ENCODE measurements at places on chromosomes 3 and 15.

- DNase-seq = peak; percentile 4
Measured at GRCh38 chr3:161310649-161311423, 60.5 kb downstream of the SPTSSB start.

- DNase-seq = no peak
Measured at GRCh38 chr3:43468133-43468532, 153.7 kb downstream of the ANO10 start.

- no peak for DNase-seq
Measured at GRCh38 chr15:51751697-51752683, 593 bp downstream of the TMOD2 start.

GRCh38 chr3:127491323-127491722 is 99.2 kb downstream of the TPRA1 start:
- DNase-seq = no peak

- DNase-seq = no peak
Measured at GRCh38 chr3:151660885-151661284, 72.8 kb upstream of the AADACL2 start.

- DNase-seq = no peak
Measured at GRCh38 chr3:186965141-186965879, 35.0 kb downstream of the ST6GAL1 start.

- DNase-seq = no peak
Measured at GRCh38 chr3:102057781-102058421, 208.6 kb downstream of the NFKBIZ start.

Data from stimulated activated CD8-positive, alpha-beta memory T cell treated with anti-CD3 and anti-CD28 coated beads, Interleukin-7, amount 100 ng/mL, for 1 hour (primary cell).